ENCODE measurements at places on chromosomes 7 and 10.

- no peak for DNase-seq
Measured at GRCh38 chr7:38211940-38212339, 33.9 kb downstream of the STARD3NL start.

- DNase-seq: no peak
Measured at GRCh38 chr7:12893292-12893691, 205.9 kb downstream of the ARL4A start.

GRCh38 chr7:29485339-29486190 is 78.1 kb upstream of the PRR15 start:
- DNase-seq: no peak

GRCh38 chr7:37504801-37505200 is 56.1 kb upstream of the ELMO1 start:
- DNase-seq: no peak

- no peak for DNase-seq
Measured at GRCh38 chr10:63503395-63503794, 17.8 kb upstream of the REEP3 start.

GRCh38 chr10:111107023-111107422 is 30.2 kb downstream of the ADRA2A start:
- no peak for DNase-seq

GRCh38 chr7:156725936-156726335 is 85.4 kb downstream of the RNF32 start:
- DNase-seq: no peak

Measured in NCI-H510A (cell line).